ENCODE measurements at places on chromosomes 2 and 18.

DNA sequence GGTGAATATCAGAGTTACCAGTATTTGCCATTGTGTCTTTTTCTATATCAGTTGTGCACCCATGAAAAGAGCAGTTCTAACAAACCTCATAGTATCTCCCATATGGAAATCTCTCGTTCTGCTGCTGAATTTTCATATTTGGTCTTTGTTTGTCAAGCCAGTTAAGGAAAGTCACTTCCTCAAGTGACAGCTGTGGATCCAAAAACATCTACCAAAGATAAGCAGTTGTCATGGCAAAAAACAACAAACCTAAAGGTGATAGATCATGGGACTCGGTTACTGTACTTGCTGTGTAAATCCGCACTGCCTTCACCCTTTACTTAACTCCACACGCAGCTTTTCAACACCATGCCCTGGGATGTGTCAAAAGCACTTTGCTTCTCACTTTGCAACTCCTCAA lies 17.3 kb downstream of the BMP10 start:
- DNase-seq, result no peak

DNA sequence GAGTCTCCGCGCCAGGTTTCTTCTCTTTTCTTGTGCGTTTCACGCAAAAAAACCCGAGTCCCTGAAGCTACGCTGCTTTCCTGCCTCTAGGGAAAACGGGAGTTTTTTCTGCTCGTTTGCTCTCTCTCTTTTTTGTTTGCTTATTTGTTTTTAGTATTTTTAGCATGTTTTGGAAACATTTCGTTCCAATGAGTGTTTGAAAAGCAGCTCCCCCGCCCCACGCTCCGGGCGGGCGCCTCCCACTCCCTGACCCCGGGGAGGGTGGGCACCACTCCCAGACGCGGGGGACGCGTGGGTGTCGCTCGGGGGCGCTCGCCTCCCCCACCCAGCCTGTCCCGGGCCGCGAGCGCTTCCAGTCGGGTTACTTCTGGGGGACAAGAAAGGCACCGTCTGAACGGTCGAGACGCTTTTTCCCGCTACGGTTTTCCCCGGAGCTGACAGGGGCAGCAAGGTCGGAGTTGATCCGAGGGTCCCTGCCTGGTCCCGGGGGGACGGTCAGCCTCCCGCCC lies 446 bp upstream of the EFHD1 start:
- DNase-seq, result no peak

GRCh38 chr2:64858541-64859311 lies 130.5 kb upstream of the SLC1A4 start:
- no peak for DNase-seq

- no peak for DNase-seq
Observed at GRCh38 chr18:74862094-74862493, 264.4 kb downstream of the ZNF407 start.

- no peak for DNase-seq
Observed at GRCh38 chr18:12656605-12656937, 1.3 kb downstream of the SPIRE1 start.

- DNase-seq, result no peak
Observed at GRCh38 chr2:16142383-16143361, 202.3 kb downstream of the MYCN start.

- no peak for DNase-seq
Observed at GRCh38 chr18:24380163-24380747, 17.4 kb downstream of the OSBPL1A start.

GRCh38 chr2:147275943-147276342 lies 568.9 kb upstream of the ACVR2A start:
- peak; percentile 47 for DNase-seq

All from WERI-Rb-1 (cell line).